ENCODE measurements at places on chromosomes 2 and 18.

DNA sequence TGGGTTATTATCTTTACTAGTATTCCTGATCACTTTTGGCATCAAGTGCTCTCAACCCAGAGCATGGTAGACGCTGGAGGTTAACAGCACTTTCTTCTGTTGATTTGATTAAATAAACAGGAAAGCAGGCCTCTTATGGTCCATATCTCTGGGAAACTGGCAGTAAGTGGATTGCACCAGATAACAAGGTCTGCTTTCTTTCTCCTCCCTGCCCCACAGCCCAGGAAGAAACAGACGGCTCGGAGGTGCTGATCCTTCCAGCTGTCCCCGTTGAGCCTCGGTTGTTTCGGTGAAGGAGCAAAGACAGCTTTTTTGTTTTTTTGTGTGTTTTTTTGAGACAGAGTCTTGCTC lies 100.8 kb upstream of the KCTD1 start:
- DNase-seq, result no peak

DNA sequence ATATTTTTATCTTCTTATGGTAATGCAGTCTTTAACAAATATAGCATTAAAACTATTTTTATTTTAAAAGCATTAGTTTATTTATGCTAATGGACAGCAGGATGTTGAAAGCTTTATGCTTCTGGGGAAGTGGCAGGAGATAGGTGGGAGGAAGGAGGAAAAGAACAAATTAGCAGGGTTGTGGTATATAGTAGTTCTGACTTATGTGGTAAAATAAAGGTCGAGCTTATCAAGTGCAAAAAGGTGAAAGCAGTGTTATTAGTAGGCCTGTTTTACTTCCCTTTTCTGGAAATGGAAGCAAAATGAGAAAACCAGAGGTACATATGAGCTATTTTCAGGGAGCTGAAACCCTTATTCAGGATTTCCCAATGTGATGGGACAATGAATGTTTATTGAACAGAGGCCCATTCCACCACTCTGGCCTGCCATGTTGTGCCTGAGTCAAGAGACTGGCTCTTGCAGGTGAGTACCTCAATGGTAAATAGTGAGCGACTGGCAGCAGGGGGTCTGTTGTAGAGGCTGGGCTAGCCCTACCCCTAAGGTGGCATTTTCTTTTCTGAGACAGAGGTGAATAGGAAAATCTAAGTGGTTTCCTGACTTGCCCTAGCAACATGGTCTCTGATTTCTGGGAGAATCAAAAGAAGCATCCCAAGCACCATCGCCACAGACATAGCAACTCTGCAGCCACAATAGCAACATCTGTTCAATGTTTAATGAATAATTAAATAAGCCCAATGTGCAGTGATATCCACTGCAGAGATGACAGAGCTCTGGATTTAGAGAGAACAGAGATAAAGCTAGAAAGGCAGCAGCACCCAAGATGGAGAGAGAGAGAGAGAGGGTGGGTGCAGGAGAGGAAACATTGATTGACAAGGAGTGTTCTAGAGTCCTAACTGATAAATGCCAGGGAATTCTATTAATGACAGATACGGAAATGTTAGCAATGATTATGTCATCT lies 119.7 kb downstream of the UPP2 start:
- no peak for DNase-seq

DNA sequence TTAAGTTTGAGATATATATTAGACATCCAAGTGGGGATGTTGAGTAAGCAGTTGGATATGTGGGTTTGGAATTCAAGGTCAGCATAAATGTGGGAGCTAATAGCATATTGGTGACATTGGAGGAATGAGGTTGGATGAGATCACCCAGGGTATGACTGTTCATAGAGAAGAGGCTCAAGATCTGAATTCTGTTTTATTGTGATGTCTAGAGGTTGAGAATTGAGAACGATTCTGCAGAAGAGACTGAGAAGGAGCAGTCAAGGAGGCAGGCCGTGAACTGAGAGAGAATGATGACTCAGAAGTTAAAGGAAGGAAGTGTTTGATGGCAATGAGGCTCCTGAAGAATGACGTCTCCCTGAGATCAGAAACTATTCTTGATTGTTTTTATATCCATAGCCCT lies 5.9 kb downstream of the SERPINB11 start:
- no peak for DNase-seq

DNA sequence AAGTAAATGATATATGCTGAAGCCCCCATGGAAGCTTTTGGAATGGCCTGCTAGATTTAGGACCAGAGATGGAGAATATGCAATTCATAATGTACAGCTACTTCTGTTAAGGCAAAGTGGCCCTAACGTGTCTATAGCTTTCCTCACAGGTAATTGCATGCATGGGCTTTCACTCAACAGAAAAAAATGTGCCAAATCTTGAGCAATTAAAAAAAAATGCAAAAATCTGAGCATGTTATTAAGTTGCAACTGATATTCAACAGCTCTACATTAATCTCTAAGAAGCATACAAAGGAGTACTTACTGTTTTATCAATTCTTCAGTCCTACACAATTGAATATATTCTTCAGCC lies 79.6 kb downstream of the EFEMP1 start:
- DNase-seq, result no peak

GRCh38 chr2:85246348-85246747 lies 81.4 kb downstream of the TGOLN2 start:
- no peak for DNase-seq

- no peak for DNase-seq
These were observed 141.7 kb downstream of the SH3RF3 start for GRCh38 chr2:109270505-109271312.

DNA sequence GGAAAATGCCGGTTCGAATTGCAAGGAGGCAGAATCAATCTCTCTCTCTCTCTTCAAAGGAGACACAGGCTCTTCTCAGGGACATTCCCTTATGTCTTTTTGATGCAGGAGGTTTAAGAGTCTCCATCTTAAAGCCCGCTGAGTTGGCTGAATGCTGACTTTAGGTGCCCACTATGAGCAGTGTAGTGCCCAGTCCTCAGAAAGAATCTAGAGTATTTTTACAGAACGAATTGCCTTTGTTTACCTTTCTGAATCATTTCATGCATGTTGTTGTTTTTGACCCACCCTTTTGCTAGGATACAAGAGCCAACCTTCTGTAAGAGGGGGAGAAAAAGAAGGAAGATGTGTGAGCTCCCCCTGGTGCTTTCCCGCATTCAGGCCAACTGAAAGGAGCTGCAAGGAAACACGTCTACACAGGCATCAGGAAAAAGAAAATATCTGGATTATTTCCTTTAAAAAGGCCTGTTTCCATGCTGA lies 193.5 kb upstream of the TCF4 start:
- DNase-seq, result peak; percentile 43

- no peak for DNase-seq
These were observed 22.0 kb upstream of the ASPRV1 start for GRCh38 chr2:69983392-69983966.

- DNase-seq, result no peak
These were observed 77.4 kb upstream of the OSR1 start for GRCh38 chr2:19435815-19436214.

GRCh38 chr2:196565106-196565765 lies 74.3 kb upstream of the CCDC150 start:
- DNase-seq, result no peak

DNA sequence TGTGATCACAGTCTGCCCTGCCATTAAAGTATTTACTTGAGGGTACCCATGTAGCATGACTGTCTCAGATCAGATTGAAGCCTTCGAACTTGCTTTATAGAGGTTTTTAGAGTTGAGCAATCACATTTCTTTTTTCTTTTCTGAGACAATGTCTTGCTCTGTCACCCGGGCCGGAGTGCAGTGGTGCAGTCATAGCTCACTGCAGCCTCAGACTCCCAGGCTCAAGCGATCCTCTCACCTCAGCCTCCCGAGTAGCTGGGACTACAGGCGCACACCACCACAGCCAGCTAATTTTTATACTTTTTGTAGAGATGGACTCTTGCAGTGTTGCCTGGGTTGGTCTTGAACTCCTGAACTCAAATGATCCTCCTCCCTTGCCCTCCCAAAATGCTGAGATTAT lies 153.4 kb downstream of the AGAP1 start:
- DNase-seq, result no peak

GRCh38 chr2:27461118-27461517 lies 18.9 kb downstream of the KRTCAP3 start:
- no peak for DNase-seq

- DNase-seq, result no peak
These were observed 21.2 kb upstream of the CHRNA1 start for GRCh38 chr2:174785481-174785880.

- no peak for DNase-seq
These were observed 20.5 kb upstream of the IL1RL2 start for GRCh38 chr2:102166189-102166845.

DNA sequence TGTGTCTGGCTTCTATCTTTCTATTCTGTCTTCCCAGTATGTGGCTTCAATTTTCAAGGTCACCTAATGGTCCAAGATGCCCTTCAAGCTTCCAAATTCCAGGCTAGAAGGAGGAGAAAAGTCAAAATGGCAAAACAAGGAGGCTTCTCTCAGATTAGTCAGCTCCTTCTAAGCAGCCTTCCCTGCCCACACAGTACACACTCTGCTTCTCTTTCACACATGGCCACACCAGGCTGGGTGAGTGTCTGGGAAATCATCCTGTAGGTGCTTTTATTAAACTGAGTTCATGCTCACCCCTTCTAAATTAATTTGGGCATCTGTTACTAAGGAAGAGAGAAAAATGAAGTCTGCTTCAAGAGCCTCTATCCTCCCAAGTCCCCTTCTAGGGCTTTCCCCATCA lies 277.2 kb upstream of the MGAT5 start:
- no peak for DNase-seq

- no peak for DNase-seq
These were observed 60.6 kb upstream of the HS6ST1 start for GRCh38 chr2:128379021-128380015.

DNA sequence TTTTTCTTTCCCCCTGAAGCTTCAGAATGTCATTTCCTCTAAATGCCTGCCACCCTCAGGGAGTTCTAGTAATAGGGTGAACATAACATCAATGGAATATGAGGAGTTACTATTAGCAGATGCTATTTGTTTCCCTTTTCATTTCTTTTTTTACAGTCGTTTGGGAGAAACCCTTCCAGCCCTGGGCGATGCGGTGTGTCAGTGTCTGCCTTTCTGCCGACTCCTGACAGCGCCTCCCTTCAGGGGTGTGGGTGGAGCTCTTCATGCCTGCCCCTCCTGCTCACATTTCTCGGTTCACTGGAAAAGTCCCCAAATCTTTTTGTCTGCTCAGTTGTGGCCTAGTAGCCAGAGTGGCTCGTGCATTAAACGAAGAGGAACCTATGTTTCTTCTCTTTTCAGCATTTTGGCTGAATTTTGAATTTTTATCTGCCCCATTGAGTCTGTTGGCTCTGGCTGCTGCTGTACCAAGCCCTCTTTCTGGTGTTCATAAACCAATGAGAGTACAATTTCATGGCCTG lies 72.3 kb downstream of the FMNL2 start:
- DNase-seq, result no peak

- no peak for DNase-seq
These were observed 3.1 kb downstream of the C2orf81 start for GRCh38 chr2:74418312-74418711.

DNA sequence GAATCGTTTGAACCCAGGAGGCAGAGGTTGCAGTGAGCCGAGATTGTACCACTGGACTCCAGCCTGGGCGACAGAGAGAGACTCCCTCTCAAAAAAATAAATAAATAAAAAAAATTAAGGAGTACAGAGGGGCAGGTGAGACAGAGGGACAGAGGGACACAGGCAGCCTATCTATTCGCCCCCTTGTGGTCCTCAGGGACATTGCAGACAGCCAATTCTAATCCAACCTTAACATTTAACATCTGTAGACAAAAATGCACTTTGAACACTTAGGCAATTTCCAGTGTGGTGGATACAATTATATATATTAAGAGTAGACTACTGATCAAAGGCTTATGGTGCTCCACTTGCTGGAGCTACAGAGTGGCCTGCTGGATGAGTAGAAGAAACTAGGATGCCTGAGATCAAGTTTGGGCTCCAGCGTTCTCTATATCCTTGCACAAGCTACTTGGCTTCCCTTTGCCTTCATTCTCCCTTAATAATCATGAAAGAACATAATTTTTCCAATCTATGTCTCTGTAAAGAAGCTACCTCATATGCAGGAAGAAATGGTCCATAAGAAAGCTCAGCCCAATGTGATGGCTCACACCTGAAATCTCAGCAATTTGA lies 8.2 kb upstream of the SMARCAL1 start:
- peak; percentile 14 for DNase-seq

GRCh38 chr18:4605212-4605611 lies 150.1 kb upstream of the DLGAP1 start:
- no peak for DNase-seq

DNA sequence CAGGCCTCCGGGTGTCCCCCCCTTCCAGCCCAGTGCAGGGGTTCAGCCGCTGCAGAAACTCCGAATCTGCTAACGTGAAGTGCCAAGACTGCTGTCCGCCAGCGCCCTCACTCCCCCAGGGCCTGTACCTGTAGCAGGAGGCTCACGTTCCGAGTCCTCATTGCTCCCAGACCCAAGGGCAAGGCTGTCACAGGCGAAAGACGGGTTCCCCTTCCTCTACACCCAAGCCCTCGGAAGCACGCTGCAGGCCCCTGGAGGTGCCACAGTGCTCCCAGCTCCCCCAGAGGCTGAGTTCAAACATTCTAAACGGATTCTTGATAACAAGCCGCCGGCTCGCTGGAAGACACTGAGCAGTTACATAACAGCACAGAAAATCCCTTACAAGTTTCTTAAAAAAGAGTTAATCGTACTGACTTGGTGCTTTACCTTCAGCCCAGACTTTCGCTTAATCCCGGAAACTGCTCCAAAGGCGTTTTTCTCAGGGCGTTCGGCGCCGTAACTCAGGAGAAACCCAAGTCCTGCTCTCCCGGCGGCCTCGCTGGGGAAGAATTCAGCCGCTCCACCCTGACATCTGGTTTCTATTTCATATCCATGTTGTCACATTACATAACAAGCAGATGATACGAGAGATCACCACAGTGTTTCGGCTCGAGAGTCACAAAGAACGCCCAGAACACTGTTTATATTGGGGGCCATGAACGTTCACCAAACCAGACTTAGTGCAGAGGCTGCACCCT lies 92.0 kb downstream of the HDAC4 start:
- DNase-seq, result no peak

DNA sequence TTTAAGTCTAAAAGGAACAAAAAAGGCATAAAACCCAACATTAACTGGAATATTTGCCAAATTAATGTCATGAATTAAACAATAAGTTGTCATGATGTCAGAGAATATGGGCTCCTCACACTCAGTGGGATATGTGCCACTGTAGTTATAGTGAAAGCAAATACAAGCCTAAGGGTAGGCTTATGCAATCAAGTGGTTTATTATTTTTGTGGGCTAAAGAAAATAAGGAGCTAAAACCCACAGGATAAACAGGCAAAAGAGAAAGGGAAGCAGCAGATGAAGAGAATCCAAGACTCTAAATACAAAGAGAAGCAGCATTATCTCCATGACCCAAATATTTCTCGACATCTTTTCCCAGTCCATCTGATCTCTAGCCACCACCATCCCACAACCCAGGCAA lies 17.5 kb downstream of the YWHAQ start:
- DNase-seq, result no peak

- DNase-seq, result no peak
These were observed 12.0 kb upstream of the IAH1 start for GRCh38 chr2:9462313-9462712.

GRCh38 chr2:84694088-84694622 lies 177.9 kb downstream of the DNAH6 start:
- DNase-seq, result no peak
